ENCODE measurements at places on chromosomes 12 and 14.
A peak's percentile ranks its signal among the peaks of the same experiment; 100 is the strongest.

DNA sequence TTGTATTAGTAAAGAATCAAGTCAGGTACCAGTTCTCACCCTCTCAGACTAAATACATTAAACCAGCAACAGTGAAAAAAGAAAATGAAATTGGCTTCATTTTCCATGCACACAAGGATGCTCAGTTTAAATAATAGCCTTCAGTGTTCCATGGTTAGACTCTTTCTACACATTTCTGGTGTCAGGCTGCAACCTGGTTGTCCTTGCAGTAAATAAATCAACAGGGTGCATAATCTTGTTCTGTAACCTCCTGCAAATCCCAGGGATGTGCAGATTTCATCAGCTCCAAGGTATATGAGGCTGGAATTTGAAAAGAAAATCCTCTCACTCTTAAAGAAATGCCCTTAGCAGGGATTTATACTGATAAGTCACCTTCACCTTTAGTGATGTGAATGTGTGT is 46.7 kb upstream of the BTG1 start:
- DNase-seq = no peak

DNA sequence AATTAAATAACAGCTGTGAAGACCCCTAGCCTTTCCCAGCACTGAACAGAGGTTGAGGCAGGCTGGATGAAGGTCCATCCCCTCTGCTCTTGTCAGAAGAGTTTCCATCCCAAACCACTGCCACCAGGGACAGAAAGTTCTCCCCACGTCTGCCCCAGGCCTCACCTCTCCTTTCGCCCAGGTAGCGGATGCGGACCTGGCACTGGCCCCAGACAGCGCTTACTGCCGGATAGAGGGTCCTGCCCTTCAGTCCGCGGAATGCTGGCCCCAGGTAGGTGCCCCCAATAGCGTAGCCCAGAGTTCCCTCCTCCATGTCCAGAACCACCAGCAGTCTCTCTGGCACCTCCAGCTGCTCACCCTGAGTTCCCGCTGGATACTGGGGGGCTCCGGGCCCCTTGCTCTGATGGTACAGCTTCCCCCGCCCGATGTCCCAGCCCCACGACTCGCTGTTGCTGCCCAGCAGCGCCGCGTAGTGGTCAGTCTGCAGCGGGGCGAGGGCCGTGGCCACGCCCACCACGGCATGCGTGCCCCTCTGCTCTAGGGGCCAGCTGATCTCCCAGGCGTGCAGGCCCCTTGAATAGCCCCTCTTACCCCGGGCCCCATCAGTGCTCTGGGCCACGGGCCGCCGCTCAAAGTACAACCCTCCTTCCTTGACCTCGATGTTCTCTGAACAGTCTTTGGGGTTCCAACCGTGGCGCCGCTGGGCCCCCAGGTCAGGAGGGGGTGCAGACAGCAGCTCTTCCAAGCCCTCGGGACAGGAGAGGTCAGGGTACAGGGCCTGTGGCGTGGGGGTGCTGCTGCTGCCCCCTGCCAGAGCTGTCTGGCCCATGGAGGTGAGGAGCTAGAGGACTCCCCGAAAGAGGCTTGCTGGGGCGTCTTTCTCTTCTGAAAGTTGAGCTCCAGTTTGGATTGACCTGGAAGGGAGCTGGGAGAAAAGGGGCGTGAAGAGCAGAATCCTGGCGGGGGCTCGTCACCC is 742 bp downstream of the SPSB2 start:
- DNase-seq = peak; percentile 38

DNA sequence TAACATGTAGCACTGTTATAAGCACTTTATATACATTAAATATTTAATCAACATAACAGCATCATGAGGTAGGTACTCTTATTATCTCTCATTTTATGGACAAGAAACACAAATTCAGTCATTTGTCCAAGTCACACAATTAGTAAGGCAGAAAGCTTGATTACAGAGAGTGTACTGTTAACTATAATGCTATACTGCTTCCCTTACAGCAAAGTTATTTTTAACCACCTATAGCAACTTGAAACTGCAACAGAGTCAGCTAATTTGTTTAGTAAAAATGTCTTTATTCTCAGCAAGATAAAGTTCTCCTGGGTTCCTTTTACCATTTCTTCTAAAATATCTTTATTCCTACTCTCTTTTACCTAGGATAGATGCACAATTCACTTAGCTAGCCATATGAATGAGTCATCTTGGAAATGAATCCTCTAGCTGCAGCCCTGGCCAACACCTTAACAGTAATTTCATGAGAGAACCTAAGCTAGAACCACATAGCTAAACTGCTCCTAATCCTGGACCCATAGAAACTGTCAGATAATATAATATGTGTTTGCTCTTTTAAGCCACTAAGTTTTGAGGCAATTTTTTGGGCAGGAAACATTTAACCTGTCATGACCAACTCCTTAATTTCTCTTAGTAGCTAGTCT is 90.2 kb upstream of the HECTD1 start:
- DNase-seq = no peak

GRCh38 chr12:126156806-126157574 is 1091.8 kb downstream of the AACS start:
- DNase-seq = no peak

DNA sequence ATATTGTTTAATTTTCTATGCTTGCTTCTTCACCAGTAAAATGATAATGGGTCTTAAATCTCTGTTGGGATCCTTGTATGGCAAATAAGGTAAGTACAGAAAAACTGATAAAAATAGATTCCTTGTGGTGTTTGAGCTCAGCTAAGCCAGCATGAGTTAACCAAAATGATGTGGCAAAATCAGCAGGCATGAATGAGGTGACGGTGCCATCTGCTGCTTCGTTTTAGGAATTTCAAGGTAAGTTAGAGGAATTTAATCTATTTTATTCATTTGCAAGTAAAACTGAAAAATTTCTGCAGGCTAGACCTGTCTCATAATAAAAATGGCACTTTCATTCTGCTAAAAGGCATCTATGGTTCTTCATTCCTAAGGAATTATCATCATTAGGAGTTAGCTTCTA is 10.0 kb upstream of the CLEC7A start:
- peak; percentile 5 for DNase-seq

DNA sequence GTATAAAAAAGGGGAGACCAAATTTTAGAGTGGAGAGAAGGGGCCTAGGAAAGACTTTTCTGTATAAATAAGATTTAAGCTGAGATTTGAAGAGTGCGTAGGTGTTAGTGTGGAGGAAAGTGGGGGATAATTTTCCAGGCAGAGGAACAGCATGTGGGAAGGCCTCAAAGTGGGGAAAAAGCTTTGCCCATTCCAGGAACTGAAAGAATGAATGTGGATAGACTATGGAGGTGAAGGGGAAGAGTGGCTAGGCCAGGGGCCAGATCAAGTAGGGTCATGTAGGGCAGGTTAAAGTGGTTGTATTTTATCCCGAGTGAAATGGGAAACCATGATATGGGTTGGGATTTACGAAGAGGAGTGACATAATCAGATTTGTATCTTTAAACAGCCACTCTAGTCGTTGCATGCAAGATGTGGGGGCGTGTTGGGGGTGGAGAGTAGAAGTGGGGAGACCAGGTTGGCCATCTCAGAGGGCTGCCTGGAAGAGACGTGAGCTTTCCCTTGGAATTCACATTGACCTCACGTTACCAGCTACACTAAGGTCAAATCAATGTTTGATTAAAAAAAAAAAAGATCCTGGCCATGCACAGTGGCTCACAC is 3.3 kb downstream of the ZNF664 start:
- DNase-seq = no peak

Measured in NCI-H446 treated with DMSO at 0.1 percent for 48 hours (cell line).